H1 (cell line): ENCODE measurements at places on chromosomes 4 and X. TPM values are rescaled to one million over a fixed set of nuclear protein-coding genes. Genes with fewer than 3 reads are reported as not detected.

GRCh38 chr4:4477796-4478195 is 64.1 kb downstream of the STX18 start:
- no peak overlapping the region for H3K4me3 ChIP-seq
- H3K36me3 ChIP-seq: no peaks in the 10 kb centered on the region
- no peak for DNase-seq
- H3K27me3 ChIP-seq: no peaks in the 10 kb centered on the region
- no peak overlapping the region for H3K27ac ChIP-seq

GRCh38 chr4:2259541-2260343 is 2.2 kb downstream of the MXD4 start:
- no peaks in the 10 kb centered on the region for H3K4me1 ChIP-seq
- H3K27ac ChIP-seq: no peak overlapping the region
- H3K27me3 ChIP-seq: no peaks in the 10 kb centered on the region
- H3K4me3 ChIP-seq: no peak overlapping the region

DNA sequence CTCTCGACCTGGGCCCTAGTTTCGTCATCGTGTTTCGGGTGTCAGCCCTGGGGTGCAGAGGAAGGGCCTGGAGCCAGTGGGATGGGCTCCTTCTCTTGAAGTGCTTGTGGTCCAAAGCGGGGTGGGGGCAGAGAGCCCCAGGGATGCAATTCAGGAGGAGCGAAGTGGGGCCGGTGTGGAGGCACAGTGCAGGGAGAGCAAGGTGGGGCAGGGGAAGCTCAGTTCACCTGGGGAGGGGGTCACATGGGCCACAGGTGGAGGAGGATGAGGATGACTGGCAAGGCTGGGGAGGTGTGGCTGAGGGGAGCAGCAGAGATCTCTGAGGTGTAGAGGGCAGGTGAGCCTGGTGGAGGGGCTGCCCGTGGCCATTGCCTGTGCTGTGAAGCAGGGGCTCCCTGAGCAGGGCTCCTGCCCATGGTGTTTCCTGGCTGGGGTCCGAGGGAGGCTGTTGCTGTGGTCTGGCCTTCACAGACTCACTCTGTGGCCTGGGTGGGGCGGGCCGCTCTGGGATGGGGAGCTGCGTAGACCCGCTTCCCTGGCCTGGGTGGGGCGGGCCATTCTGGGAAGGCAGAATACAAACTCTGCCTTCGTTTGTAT is 6.9 kb downstream of the SORCS2 start:
- no peak overlapping the region for H3K4me3 ChIP-seq
- peaks cover 11% of the 10 kb centered on the region for H3K4me1 ChIP-seq
- H3K27me3 ChIP-seq: peaks cover 11% of the 10 kb centered on the region
- no peaks in the 10 kb centered on the region for H3K36me3 ChIP-seq
- H3K27ac ChIP-seq: no peak overlapping the region

Gene CITED1
- total RNA-seq: 2.2 and 2.4 TPM in 2 replicates

Gene STPG2
- not detected in 2 replicates for total RNA-seq

DNA sequence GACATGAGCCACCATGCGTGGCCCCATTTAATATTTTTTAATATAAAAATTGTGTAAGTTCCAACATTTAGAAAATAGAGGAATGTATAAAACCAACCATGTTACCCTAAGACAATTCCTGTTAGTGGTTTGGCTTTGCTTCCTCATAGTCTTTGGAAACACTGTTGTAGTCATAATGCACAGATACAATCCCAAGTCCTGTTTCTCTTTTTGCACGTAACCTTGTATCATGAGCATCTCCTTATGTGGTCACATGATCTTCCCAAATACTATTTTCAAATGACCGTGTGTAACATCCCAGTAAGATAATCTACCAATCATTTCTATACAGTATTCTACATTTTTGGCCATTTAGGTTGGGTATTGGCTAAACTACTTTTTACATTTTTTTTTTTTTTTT is 13.9 kb upstream of the RHOH start:
- H3K4me3 ChIP-seq: no peak overlapping the region
- H3K4me1 ChIP-seq: peaks cover 3% of the 10 kb centered on the region
- no peaks in the 10 kb centered on the region for H3K36me3 ChIP-seq
- H3K27ac ChIP-seq: no peak overlapping the region

Gene ZGRF1
- total RNA-seq: 43.7 and 44.6 TPM in 2 replicates

DNA sequence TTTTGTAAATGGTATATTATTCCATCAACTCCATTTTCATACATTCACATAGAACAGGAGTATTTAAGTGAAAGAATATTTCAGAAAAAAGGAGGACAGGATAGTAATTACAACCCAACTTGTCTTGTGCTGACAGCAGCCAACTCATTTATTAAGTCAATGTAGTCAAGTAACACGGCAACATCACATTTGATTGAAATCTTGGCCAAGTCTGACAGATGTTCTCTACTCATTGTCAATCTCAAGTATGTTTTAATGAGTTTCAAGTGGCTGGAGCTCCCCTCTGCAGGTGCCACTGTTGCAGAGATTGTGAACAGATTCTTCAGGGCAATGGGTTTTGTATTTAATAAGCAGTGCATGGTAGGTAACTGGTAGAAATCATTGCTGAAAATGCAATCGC is 332.5 kb downstream of the C4orf33 start:
- H3K4me1 ChIP-seq: no peaks in the 10 kb centered on the region
- no peak overlapping the region for H3K27ac ChIP-seq
- no peaks in the 10 kb centered on the region for H3K36me3 ChIP-seq
- H3K27me3 ChIP-seq: no peaks in the 10 kb centered on the region

Gene USP17L29
- not detected in 2 replicates for total RNA-seq

DNA sequence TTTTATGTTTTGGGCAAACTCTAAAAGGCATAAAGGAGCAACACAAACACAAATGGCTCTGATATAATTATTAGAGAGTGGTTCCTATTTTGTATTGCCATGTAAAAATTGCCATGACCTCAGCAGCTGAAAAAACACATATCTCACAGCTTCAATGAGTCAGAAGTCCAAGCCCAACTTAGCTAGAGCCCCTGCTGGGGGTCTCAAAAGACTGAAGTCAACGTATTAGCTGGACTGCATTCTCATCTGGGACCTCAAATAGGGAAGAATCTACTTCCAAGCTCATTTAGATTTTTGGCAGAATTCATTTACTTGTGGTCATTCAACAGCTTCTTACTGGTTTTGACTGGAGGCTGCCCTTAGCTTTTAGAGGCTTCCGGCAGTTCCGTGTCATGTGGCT is 47.4 kb downstream of the FREM3 start:
- H3K4me1 ChIP-seq: no peaks in the 10 kb centered on the region
- no peaks in the 10 kb centered on the region for H3K27me3 ChIP-seq
- H3K27ac ChIP-seq: no peak overlapping the region
- DNase-seq: no peak
- H3K36me3 ChIP-seq: no peaks in the 10 kb centered on the region
- no peak overlapping the region for H3K4me3 ChIP-seq

- H3K4me1 ChIP-seq: no peaks in the 10 kb centered on the region
- no peak overlapping the region for H3K27ac ChIP-seq
- H3K27me3 ChIP-seq: no peaks in the 10 kb centered on the region
- H3K36me3 ChIP-seq: no peaks in the 10 kb centered on the region
- no peak overlapping the region for H3K4me3 ChIP-seq
- no peak for DNase-seq
These were observed 662.8 kb downstream of the TLL1 start for GRCh38 chr4:166535865-166536264.

DNA sequence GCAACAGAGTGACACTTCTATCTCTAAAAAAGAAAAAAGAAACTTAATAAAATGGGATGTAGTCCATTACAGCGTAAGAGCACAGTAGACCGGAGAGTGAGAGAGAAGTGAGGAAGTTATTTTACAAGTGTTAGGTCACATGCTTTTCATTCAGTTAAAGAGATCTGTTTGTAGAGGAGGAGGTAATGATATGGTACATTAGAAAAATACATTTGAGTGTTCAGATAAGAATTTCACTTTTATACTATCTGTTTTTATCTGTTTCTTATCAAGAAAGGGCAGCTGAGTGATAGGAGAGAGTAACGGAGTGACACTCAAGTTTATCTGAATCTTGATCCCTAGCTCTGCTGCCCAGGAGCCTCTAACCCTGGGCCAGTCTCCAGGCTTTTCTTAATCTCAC is 38.9 kb downstream of the FNIP2 start:
- no peak overlapping the region for H3K27ac ChIP-seq
- no peaks in the 10 kb centered on the region for H3K36me3 ChIP-seq
- DNase-seq: no peak
- no peaks in the 10 kb centered on the region for H3K27me3 ChIP-seq
- peaks cover 3% of the 10 kb centered on the region for H3K4me1 ChIP-seq

DNA sequence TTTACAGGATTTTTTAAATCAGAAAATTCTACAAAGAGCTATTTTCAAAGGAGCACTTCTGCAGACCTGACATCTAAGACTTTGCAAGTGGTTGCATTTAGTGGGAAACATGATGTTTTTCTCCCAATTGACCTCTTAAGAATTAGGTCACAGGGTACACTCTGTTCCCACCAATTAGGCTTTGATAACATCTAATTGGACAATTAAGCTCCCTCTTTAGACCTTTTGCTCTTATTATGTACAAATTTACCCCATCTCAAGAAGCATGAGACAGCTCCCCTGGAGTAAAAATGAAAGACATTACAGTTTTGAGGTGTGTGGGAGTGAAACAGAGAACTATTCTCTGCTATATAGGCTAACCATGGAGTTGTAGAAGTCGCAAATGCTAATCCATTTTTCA is 31.8 kb upstream of the AGA start:
- no peaks in the 10 kb centered on the region for H3K4me1 ChIP-seq
- H3K36me3 ChIP-seq: no peaks in the 10 kb centered on the region
- no peak overlapping the region for H3K27ac ChIP-seq
- H3K4me3 ChIP-seq: no peak overlapping the region

DNA sequence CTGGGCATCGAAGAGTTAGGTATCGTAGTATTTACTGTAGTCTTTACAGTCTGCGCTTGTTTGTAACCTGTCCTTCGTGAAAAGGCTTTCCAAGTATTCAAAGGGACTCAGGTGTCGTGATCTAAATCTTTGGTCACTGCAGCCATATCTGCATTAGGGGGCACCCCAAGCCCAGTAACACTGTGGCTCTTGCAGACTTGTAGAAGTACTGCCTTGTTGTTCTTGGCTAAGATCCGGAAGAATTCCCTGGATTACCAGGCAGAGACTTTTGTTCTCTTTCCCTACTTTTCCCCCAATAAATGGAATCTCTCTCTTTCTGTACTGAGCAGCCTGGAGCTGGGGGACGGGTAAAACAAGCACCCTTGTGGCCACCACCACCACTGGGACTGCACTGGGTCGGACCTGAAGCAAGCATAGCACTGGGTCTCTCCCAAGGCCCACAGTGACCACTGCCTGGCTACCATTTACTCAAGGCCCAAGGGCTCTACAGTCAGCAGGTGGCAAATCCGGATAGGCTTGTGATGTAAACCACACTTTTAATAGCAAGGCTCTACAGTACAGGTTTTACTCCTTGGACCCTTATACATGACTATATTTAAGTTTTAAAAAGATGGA is 12.0 kb downstream of the CXorf58 start:
- no peak overlapping the region for H3K4me3 ChIP-seq
- DNase-seq: peak; percentile 48
- no peaks in the 10 kb centered on the region for H3K36me3 ChIP-seq
- H3K4me1 ChIP-seq: no peaks in the 10 kb centered on the region
- H3K27ac ChIP-seq: no peak overlapping the region; the same call in 1 of the 2 replicates

DNA sequence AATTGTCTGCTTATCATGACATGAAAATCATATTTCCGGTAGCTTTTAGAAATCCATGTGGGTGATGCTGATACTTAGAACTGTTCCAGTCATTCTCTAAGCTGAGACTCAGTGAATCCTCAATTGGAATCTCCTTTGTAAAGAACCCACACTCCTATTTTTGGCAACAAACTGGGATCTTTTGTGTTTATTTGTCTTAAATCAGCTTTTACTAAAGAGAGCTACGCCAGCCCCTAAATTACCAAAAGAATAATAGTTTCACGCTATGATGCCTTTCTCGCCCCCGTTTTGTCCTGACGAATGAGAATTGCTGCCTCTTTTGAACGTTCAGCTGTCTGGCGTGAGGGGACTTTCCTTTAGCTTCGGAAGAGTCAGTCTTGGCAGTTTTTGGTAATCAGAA is 195.9 kb downstream of the SHOX start:
- H3K36me3 ChIP-seq: no peaks in the 10 kb centered on the region
- no peak overlapping the region for H3K27ac ChIP-seq
- DNase-seq: peak; percentile 32
- no peaks in the 10 kb centered on the region for H3K27me3 ChIP-seq
- H3K4me3 ChIP-seq: no peak overlapping the region

DNA sequence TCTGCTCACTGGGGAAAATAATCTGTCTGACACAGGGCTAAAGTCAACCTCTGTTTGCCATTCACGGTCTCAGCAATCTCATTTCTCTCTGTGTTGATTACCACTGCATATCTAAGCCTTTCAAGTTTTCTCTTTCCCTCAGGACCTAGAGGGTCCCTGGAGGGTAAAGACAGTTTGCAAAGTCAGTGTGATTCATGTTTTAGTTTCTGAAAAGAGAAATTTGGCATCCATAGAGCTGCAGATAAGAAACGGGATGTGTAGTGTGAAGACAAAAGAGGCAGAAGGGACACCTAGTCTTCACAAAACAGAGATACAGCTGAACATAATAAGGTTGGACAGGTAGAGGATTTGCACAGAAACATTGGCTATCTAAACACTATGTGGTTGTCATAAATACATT is 34.5 kb upstream of the KDR start:
- H3K36me3 ChIP-seq: no peaks in the 10 kb centered on the region
- DNase-seq: no peak
- no peak overlapping the region for H3K27ac ChIP-seq
- H3K4me3 ChIP-seq: no peak overlapping the region

GRCh38 chr4:176789955-176790354 is 2.8 kb downstream of the VEGFC start:
- H3K27me3 ChIP-seq: peaks cover 13% of the 10 kb centered on the region
- H3K4me3 ChIP-seq: no peak overlapping the region
- H3K27ac ChIP-seq: no peak overlapping the region
